ENCODE measurements at places on chromosomes 1 and 21.

DNA sequence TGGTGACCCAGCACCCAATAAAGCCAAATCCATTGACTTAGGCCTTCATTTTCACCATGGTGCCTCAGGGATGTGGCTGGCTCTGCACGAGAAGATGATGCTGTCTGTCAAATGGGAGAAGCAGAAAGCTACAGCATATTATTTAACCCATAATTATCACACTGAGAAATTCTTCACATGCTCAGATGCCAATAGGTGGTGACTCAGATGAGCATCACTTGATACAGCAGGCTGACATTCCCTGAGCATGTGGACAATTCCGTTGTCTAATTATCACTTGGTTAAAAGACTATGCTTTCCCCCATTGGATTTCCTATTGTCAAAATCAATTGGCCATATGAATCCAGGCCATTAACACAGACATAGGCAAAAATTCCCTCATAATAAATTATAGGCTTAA is 44.0 kb upstream of the HSD3B1 start:
- DNase-seq = no peak

DNA sequence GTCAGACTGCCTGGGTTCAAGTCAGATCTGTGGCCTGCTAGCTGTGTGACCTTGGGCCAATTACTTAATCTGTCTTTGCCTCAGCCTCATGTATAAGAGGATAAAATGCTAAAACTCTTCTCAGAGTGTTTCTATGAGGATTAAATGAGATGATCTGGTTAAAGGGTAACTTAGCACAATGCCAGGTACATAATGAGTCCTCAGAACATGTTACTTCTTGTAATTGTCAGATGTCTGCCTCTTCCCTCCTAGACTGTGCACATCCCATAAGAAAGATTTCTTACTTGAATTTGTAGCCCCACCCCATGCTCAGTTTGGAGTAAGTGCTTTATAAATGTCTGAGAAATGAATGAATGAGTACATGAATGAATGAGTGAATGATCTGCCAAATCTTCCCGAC is 34.6 kb upstream of the HIVEP3 start:
- DNase-seq = no peak

GRCh38 chr1:201515895-201516294 is 9.0 kb upstream of the CSRP1 start:
- DNase-seq = no peak

DNA sequence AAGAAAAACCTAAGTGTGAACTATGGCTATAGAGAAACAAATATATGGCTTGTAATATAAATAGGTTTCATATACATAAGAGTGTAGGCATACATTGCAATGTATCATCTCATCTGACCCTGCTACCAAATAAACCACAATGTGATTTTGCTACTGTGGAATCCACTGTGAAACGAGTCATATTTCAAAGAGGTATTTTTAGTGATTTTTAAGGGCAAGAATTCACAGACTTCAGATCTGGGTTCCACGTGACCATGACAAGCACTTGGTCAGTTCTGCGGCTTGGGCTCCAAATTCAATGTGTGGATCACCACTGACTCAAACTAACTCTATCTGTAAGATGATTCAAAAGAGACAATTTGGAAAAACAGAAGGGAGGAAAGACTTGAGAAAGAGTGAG is 147.0 kb upstream of the ERG start:
- DNase-seq = no peak

GRCh38 chr1:48777219-48777895 is 666 bp upstream of the BEND5 start:
- no peak for DNase-seq

GRCh38 chr1:245953876-245954660 is 553.0 kb downstream of the SMYD3 start:
- DNase-seq = no peak

GRCh38 chr1:56557746-56558145 is 21.6 kb downstream of the PLPP3 start:
- no peak for DNase-seq

DNA sequence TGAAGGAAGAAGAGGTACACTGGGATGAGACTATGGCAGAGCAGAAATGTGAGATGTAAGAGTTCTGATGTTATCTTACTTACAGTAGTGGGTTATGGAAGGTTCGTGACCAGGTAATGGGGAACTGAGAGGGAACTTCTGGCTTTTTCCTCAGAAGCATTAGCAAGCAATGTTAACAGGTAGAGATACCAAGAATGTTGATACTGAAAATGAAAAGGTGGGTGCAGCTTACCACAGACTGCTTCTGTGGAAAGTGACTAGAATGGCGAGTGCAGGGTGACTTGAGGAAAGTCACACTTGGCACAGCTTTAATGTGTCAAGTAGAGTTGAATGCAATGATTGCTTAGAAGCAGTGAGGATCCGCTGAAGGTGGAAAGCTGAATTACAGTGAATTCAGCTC is 70.8 kb downstream of the PLA2G4A start:
- no peak for DNase-seq

DNA sequence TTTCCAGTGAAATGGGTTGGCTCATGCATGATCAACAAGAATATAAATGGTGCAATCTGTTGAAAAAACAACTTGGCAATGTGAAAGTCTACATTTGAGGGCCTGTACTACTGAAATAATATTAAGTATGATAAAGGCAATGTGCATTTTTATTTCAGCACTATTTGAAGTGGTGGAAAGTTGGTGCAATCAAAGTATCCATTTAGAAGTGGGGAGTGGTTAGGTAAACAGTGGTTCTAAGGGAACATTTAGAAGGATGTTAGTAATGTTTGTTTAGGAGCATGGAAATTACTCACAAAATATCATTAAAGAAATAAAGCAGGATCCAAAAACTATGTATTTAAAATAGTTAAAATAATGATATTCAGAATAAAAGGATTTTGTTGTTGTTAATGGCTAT is 60.2 kb downstream of the CHRM3 start:
- DNase-seq = no peak

DNA sequence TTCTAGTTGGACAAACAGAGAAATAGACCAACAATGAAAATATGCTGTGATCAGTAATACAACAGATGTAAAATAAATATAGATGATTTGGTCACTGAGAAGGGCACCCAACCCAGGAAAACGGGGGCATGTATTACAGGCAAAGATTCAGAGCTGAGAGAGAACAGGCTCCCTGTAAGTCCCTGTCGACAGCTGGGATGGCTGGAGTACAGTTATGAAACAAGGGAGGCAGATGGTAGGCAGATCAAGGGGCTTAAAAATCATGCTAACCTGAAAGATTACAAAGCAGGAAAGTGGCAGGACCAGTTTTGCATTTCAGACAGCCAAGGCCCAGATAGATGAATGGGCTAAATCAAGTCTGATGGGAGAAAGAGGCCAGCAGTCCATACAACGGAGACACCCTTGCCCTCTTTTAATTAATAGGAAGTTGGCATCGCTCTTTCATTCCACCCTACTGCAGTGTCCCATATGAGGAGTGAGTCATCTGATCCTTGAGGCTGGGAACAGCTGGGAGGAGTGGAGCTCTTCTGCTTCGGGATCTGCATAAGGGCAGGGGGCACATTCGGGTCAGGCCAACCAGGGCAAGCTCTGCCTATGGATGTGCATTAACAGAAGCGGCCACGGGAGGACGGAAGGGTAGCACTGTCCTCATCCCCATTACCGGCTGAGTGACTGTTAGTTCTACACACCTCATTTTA is 171.1 kb downstream of the DAB1 start:
- no peak for DNase-seq

DNA sequence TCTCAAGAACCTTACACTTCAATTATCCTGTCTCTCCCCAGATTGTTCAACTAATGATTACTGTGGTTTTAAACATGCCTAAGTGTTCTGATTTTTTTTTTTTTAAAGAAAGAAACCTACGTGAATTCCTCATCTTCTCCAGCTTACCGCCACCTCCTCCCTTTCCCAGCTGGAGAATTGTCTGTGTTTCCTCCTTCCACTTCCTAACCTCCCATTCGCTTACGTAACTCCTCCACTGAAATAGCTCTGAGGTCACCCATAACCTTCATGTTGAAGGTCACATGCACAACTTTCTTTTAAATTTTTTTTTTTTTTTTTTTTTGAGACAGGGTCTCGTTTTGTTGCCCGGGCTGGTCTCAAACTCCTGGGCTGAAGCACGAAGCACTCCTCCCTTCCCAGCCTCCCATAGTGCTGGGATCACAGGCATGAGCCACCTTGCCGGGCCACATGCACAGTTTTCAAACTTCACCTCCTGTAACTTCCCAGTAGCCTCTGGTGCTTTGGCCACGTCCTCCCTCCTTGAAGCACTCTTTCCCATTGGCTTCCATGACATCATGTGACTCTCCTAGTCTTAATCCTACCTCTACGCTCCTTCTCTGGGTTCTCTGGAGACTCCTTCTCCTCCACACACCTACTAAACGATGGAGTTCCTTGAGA is 9.8 kb upstream of the CAPZB start:
- no peak for DNase-seq

- DNase-seq = no peak
These were observed 21.3 kb downstream of the FAM78B start for GRCh38 chr1:166145499-166145898.

GRCh38 chr21:35909456-35910223 is 150.7 kb downstream of the SETD4 start:
- no peak for DNase-seq

DNA sequence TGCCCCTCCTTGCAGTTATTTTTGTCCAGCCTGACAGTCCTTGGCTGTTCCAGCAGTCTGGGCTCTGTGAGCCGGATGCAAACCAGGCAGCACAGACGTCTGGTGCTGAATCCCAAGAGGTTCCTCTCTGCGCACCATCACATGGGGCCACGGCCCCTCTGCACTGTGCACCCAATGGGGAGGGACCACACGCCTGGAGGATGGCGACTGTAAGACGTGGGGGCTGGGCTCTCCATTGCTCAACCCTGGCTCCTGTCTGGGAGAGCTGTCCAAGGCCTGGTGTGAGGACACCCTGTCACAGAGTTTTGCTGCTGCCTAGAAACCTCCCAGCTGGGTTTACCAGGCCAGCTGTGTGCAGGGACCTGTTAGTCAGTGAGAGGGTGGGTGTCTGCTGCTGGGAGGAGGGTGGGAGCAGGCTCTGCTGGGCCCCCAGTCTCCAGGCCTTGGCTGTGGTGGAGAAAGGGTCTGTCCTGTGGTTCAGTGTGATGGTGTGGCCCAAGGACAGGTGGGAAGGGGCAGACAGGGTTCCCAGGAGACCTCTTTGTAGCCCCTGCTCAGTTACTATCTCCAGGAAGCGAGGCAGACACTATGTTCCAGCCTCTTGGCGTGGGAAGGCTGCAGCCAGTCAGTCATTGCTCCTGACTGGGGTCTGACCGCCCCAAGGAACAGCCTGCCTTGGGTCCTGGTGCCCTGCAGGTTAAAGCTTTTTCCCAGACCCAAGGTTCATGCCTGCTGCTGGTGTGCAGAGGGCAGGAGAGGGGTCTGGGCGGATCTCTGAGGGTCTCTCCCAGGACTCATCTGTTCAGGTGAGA is 13.8 kb downstream of the HEYL start:
- no peak for DNase-seq

GRCh38 chr1:83764209-83764608 is 234.7 kb downstream of the TTLL7 start:
- no peak for DNase-seq

DNA sequence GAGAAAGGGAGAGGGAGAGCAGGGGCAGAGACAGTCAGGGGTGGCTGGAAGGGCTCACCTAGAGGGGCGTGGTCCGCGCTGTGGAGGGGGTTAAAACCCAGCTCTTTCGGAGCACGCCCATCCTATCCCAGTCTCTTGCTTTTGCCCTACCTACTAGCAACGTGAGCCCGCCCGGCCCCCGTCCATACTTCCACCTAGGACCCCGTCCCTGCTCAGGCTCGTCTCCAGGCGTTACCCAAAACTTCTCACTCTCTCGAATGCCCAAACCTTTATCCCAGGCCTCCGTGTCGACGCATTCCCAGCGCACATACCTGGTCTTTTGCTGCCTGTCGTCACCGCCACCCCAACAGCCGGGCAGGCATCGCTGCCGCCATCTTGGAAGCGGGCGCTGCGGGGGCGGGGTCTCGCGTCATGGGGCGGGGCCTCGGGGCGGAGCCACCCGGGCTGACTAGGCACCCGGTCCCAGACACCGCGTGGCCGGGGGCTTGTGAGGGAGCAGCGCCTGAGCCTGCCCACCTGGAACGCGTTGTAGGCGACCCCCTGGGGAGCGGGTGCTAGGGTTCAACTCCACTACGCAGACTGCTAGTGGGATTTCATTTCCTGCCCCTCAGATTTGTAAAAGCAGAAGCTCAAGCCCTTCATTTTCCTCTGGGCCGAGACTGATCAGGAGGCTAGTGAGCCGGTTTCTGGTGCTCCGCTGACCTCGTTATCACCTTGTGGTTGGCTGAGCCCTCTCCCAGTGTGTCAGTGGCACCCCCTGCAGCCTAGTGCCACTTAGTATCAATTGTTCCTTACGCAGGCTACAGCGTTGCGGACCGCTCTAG is at the start of gene B4GALT3:
Gene B4GALT3, minus strand, starts transcription at position 396 of the 824 bp plus-strand sequence. CDS start 1,447 bp downstream, outside the sequence.
- DNase-seq = peak; percentile 94

- peak; percentile 63 for DNase-seq
These were observed 16.7 kb downstream of the ALX3 start for GRCh38 chr1:110053552-110054428.

DNA sequence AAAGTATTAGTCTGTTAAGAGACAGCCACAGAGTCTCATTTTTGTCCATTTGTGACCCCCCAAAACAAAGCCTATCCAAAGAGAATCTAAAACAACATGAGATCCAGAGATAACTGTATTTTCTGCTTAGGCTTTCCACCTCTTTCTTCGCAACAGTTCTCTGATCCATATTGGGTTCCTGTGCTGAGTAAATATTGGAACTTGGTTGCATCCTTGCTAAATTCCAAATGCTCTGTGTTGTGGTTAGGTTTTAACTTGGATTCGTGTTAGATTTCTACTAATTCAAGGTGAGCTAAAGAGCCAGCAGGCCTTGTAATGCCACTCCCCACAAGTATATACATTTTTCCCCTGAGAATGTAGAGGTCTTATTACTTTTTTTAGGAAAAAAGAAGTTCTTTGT is 29.2 kb downstream of the FMO1 start:
- DNase-seq = no peak

DNA sequence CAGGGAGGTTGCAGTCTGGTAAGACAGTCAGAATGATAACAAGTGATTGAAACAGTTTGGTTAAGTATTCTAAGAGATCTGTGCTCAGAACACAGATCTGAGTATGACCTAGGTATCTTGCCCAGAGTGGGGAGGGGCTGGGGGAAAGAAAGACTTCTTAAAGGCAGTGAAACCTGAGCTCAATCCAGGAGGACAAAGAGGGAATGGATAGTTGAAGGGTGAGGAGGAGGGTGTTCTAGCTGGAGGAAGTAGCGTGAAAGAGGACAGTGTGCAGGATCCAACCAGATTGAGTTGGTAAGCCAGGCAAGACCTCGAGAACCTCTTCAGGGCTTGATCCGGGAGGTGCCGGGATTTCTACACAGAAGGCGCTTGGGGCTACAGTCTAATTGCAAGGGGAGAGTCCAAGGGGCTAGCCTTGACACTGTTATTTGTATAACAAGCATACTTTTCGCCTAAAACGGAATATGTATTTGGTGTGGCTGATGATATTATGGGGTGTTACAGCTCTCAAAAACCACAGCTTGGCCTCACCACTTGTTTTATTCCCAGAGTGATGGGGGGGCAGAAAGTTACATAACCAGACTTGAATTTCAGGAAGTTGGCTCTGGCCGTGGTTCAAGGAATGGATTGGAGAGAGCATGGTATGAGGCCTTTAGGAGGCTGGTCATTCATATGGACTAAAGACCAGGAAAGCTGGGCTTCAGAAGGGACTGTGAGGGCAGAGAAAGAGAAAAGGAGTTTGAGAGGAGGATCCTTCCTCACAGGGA is 19.1 kb downstream of the RCSD1 start:
- DNase-seq = no peak

- DNase-seq = peak; percentile 51
These were observed 22.8 kb upstream of the STRIP1 start for GRCh38 chr1:110011527-110012041.

GRCh38 chr1:29709704-29710280 is 473.5 kb downstream of the PTPRU start:
- DNase-seq = no peak

- peak; percentile 88 for DNase-seq
These were observed 67.8 kb downstream of the OBSCN start for GRCh38 chr1:228275430-228276173.

Data from GM12891 (cell line).